Stimulated activated CD8-positive, alpha-beta memory T cell treated with anti-CD3 and anti-CD28 coated beads, Interleukin-15, amount 100 ng/mL, for 24 hours (primary cell): ENCODE measurements at places on chromosomes 5 and 9.

- DNase-seq = no peak
Measured at GRCh38 chr5:39531306-39531705, 106.5 kb upstream of the DAB2 start.

DNA sequence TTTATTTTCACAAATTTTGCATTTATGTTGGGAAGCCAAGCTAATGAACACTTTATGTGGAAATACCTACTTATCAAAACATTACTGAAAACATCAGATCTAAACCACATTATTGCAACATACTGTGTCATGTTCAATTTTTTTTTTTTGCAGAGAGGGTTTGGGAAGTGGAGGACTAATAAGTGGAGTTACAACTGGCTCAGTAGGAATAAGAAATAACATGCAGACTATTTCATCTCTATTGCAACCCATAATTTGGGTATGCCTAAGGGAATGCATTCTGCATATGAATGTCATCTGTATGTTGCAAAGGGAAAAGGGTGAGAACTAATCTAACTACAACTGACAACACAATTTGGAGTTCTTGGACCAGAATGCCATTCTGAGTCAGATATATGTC is 41.8 kb downstream of the APC start:
- DNase-seq = no peak

DNA sequence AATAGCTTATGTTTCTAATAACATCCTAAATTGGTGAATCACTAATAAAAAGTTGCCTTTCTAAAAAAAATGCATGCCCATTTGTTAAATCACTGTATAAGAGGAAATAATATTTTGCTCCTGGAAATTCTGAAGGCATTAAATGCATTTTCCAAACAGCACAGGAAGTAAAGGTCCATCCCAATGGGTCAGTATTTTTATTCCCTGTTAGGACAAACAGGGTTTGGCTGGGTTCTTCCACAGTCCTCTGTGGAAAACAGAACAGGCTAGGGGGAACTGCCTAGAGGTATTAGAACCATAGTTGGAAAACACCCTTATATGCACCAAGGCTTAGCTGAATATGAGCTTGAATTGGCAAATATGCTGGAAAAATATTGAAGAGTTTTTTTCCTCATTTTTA is 85.2 kb downstream of the OXCT1 start:
- DNase-seq = no peak

- no peak for DNase-seq
Measured at GRCh38 chr5:79295029-79295428, 59.1 kb downstream of the JMY start.

DNA sequence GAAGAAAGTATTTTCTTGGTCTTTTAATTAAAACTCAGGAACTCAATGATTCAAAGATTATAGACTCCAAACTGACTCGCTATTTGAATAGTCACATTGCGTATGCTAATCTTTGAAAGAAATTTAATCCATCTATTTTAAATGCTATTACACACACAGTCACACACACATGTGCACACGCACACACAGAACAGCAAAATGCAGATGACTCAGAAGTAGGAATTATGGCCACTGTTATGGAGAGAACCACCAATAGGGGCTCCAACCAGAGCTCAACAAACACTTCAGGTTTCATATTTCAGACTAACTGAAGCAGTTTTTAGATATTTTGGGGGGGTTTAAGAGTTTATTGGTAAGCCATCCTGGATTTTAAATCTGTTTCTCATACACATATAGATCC is 1917.9 kb downstream of the EFNA5 start:
- no peak for DNase-seq

GRCh38 chr5:16931334-16932110 is 4.6 kb downstream of the MYO10 start:
- DNase-seq = no peak

GRCh38 chr5:173826086-173826427 is 62.1 kb upstream of the CPEB4 start:
- no peak for DNase-seq

DNA sequence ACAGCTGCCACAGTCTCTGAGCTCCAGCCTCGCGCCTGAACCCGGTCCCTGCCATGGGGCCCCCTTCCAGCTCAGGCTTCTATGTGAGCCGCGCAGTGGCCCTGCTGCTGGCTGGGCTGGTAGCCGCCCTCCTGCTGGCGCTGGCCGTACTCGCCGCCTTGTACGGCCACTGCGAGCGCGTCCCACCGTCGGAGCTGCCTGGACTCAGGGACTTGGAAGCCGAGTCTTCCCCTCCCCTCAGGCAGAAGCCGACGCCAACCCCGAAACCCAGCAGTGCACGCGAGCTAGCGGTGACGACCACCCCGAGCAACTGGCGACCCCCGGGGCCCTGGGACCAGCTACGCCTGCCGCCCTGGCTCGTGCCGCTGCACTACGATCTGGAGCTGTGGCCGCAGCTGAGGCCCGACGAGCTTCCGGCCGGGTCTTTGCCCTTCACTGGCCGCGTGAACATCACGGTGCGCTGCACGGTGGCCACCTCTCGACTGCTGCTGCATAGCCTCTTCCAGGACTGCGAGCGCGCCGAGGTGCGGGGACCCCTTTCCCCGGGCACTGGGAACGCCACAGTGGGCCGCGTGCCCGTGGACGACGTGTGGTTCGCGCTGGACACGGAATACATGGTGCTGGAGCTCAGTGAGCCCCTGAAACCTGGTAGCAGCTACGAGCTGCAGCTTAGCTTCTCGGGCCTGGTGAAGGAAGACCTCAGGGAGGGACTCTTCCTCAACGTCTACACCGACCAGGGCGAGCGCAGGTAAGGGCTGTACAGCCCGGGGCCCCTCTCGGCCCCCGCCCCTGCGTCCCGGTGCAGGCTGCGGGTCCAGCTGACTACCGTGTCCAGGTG is 509 bp downstream of the LVRN start:
- no peak for DNase-seq

- DNase-seq = no peak
Measured at GRCh38 chr9:96382175-96382574, 1.3 kb downstream of the SLC35D2 start.

GRCh38 chr9:103709366-103709765 is 384.7 kb upstream of the SMC2 start:
- DNase-seq = no peak

- no peak for DNase-seq
Measured at GRCh38 chr5:94810281-94810680, 191.8 kb downstream of the SLF1 start.

DNA sequence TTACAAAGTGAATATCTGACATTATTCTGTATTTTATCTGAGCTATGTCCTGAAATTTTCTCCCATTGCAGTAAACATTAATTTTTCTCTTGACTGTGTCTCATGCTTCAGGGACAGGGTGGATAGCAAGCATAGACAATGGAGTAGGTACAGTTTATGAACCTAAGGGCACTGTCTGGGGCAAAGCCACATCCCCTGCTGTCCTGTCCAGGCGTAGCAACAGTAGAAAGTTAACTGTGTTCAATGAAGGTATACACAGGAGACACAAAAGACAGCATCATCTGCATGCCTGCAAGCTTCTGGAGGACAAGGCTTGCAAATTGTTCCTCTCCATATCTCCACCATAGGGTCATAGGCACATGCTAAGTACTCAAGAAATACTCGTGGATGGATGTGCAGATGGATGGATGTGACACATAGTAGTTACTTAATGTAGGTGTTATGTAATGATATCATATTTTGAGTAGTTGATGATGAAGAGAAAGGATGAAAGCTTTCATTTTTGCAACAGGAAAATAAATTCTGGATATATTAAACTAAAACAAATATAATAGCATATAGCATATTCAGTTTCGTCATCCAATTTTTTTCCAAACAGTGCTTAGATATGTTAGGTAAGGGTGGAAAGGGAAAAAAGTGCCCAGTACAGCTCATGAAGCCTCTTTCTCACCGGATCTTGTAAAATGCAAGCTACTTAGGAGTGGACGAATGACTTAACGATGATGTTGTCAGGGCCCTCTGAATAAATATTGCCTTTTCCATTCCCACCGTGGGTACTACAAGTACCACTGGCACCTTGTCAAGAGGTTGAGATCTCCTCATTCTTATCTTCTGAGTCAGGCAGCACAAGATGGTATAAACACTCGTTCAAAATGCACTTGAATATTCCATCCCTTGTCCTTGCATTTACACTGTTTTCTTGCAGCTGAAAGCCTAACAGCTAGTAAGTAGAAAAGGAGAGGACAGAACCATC is 19.9 kb upstream of the ZSWIM6 start:
- no peak for DNase-seq

GRCh38 chr9:89384783-89385182 is 66.5 kb downstream of the SECISBP2 start:
- no peak for DNase-seq

DNA sequence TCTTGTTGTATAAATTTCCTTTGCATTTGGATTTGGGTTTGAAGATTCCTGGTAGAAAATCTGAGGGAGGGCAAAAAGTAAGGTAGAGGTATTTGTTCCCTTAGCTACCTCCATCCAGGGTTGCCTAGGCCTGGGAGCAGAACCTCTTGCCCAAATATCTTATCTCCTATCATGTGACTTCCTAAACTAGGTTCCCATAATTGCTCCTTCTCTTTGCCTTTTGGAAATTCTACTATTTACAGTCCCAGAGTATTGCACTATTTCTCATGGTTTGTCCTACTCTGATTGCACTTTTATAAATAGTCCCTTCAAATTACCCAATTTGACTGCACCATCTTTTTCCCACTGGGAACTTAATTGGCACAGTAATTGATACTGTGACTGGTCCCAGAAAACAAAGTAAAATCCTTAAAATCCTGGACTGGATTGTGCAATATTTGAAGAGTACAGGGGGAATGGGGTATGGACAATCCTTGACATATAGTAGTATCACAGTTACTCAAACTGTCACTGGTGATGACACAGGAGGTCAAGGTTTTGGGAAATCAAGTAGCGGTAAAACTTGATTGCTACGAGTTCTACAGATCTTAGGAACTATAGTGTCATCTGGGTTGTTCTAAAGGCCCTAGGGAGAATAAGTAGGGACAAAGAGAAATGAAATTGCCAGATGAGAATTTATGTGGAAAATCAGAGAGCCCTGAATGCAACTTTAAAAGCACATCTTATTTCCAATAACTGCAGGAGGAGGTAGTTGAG is 31.5 kb upstream of the TMED7 start:
- DNase-seq = no peak

DNA sequence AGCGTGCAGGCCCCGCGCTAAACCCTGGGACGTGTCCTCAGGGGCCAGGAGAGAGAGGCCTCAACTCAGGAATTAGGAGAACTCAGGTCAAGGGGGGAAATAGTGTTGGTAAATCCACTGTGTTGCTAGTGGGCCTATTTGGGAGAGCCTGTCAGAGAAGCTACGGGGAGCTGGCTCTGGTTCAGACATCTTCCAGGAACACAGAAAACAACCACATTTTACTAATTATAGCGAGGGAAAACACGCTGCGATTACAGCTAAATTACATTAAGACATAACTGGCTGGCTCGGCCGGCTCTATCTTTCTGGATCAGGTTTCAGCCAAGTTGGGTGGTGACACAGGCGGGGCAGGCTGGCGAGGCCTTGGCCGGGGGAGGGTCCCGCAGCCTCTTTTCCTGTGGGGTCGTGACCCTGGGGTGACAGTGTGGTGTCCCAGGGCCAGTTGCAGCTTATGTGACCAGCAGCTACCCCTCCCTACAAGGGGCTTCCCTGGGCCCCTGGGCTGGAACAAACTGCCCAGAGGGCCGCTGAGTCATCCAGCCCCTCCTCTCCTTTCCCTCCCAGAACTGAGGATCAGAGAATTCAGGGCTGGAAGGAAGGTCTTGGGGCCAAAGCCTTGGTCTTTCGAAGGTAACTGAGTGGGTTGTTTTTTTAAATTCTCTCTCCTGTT is 75.1 kb downstream of the FGF18 start:
- no peak for DNase-seq

DNA sequence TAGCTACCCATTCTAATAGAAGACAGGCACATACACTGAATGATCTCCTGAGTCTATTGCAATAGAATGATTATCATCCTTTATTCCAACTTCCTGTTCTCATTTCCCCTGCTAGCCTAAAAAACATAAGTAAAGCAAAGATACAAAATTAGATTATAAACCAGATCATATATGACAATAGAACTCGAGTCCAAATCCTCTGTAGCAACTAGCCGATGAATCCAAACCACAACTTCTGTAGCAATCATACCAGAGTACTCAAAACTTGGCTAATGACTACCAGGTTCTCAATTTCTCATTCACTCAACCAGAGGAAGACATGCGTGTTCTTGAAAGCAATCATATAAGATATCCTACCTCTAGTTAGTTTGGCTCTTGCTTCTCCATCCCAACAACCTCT is 622.1 kb downstream of the PSAT1 start:
- DNase-seq = no peak

DNA sequence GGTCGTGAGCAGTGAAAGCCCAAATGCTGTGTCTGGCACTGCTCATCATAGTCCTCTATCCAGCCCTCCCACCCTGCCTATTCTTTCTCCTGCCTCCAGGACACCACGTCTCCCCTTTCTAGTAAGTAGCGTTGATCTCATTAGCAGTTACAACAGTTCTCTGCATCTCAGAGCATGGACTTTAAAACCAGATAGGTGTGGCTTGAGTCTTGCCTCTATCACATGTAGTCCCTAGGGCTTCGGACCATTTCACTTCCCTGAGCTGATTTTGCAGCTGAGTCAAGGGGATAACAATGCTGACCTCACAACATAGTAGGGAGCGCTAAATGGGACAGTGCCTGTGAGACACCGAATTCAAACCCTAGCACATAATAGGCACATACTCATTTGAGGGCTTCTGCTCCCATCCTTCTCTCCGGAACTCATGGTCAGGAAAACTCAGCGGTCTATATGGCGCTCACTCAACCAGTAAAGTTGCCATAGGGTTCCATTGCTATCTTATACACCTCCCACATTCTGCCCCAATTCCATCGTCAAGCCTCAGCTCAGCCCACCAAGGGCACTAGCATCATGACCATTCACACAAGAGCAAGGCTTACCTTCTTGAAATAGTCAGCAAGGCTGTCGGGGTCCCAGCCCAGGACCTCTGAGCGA is 515 bp downstream of the LCP2 start:
- no peak for DNase-seq

DNA sequence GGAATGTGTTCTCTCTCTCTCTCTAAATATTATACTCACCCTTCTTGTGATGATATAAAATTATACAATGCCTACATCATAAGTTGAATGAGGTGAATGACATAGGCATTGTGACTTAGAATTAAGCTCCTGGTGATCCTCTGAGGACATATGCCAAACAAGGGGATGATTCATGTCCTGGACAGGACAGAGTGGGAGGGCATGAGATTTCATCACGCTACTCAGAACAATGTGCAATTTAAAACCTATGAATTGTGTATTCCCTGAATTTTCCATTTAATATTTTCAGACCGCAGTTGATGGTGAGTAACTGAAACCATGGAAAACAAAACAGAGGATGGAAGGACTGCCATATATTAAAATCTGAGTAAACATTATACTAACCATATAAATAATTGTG is 782.2 kb upstream of the NUDT12 start:
- DNase-seq = no peak

GRCh38 chr5:134568761-134569695 is 43.6 kb downstream of the JADE2 start:
- DNase-seq = no peak

GRCh38 chr5:35182486-35182885 is 47.8 kb downstream of the PRLR start:
- no peak for DNase-seq

- DNase-seq = no peak
Measured at GRCh38 chr5:2534251-2534650, 217.2 kb downstream of the IRX2 start.
